CD4-positive, alpha-beta T cell (primary cell): ENCODE measurements at places on chromosomes 6 and 20. TPM values are rescaled to one million over a fixed set of nuclear protein-coding genes. Genes with fewer than 3 reads are reported as not detected.
A peak's percentile ranks its signal among the peaks of the same experiment; 100 is the strongest.

GRCh38 chr20:33415948-33416347 lies 14.6 kb upstream of the CDK5RAP1 start:
- DNase-seq: no peak

DNA sequence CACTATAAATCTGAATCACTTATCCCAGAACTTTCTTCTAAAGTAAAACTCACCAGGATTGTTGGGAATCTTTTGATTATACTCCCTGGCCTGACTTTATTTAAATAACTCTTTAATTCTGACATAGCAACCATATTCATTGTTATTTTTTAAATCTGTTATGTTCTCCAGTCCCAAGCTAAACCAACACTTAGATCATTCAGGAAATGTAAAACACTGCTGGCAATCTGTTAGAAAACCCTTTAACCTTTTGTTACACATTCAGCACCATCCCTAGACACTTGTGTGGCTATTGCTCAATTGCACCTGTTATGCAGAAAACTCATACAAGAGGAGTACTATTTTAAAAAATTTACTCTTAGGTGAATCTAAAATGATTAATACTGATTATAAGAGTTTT lies 101.8 kb upstream of the NHSL1 start:
- no peak for DNase-seq

- DNase-seq: no peak
Observed at GRCh38 chr20:53444401-53445149, 149.1 kb downstream of the ZNF217 start.

DNA sequence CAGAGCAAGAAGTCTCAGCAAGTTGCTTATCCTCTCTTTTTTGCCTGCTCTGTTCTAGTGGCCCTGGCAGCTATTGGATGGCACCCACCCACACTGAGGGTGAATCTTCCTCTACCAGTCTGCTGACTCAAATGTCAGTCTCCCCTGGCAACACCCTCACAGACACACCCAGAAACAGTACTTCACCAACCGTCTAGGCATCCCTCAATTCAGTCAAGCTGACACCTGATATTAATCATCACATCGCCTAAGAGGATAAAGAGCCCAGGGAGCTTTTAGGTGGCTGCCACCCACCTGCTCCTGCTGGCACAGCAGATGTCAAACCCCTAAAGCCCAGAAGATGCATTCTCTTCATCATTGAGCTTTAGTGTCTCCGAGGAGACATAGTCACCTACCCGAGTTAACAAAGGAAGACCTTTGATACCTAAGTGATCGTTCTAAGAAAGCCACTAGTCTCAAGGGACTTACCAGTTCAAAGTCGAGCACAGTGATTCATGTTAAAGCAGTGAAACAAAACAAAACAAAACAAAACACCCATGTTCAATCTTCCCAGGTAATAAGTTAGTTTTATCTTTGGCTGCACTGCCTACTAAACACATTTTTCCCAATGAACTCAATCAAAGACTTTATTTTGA lies 97.7 kb upstream of the KCNQ5 start:
- no peak for DNase-seq

GRCh38 chr6:170085475-170086401 lies 205.1 kb downstream of the DLL1 start:
- DNase-seq: peak; percentile 30

- DNase-seq: no peak
Observed at GRCh38 chr20:44450903-44451450, 24.7 kb upstream of the TTPAL start.

- DNase-seq: no peak
Observed at GRCh38 chr20:60584221-60584620, 626.0 kb downstream of the CDH26 start.

DNA sequence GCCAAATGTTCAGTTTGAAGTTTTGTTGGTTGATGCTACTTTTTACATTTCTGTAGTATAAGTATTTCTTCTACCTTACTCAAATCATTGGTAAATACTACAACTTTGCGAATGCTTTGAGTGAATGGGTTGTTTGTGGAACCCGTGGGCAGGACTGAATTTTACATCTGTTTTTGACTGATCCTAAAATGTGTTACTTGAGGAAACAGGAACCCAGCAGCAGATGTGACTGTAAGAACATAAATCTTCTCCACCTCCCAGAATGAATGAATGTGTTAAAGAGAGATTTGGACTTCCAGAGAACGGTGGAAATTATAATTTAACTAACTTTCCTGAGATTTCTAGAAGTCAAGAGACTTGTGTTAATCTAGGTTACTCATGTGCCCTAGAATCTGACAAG lies 728.5 kb upstream of the MARCKS start:
- DNase-seq: no peak

DNA sequence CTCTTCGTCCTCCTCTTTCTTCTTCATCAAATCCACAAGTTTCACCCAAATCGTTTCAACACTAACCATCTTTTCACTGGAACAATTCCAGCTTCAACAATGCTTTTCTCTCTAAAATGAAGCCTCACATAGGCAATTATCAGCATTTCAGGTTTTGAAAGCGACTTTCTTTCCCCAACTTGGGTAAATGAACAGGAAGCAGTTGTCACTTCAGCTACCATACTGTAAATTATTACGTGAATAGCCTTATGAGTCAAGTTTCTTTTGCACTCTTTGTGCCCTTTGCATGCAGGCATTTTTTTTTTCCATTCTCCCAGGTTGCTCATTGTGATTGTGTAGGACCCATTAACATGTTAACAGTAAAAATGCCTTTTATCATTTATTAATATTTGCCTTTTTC lies 121.7 kb upstream of the BTBD3 start:
- DNase-seq: no peak

DNA sequence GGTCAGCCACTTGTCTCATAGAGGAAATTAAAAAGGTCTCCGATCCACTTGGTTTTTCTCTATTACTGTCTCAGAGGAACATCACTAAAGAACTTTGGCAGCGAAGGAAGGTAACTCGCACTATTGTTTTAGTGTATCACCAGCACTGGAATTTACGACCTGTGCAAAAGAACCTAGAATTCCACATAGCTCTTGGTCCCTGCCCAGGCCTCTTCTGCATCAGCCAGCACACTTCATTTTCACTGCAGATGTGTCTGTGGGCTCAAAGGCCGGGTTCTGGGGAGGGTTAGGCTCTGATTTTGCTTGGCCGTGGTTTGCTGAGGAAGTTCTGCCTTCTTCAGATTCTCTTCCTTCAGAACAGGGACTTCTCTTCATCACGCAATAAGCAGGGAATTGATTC lies 102.8 kb upstream of the TMEM181 start:
- DNase-seq: no peak

- DNase-seq: no peak
Observed at GRCh38 chr6:161828355-161828754, 554.5 kb upstream of the AGPAT4 start.

DNA sequence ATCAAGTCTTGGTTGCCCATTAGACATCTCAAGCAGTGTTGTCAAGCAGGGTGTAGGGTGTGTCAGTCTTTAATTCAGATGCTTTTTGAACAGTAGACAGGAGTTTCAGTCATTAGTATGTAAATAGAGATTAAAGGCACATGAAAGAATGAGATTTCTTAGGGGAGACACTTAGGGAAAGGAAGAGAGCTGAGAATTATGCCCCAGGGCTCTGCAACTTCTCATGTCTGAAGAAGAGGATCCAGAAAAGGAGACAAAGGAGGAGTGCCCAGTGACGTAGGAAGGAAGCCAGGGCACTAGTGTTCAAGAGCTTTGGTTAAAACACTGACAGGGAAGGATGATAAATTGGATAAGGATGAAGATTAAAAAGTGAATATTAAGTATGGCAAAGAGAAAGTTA lies 569.7 kb downstream of the NKAIN2 start:
- DNase-seq: no peak

GRCh38 chr6:35448191-35448590 lies 3.9 kb upstream of the FANCE start:
- no peak for DNase-seq

- DNase-seq: no peak
Observed at GRCh38 chr6:169865346-169866139, 114.1 kb downstream of the ERMARD start.

DNA sequence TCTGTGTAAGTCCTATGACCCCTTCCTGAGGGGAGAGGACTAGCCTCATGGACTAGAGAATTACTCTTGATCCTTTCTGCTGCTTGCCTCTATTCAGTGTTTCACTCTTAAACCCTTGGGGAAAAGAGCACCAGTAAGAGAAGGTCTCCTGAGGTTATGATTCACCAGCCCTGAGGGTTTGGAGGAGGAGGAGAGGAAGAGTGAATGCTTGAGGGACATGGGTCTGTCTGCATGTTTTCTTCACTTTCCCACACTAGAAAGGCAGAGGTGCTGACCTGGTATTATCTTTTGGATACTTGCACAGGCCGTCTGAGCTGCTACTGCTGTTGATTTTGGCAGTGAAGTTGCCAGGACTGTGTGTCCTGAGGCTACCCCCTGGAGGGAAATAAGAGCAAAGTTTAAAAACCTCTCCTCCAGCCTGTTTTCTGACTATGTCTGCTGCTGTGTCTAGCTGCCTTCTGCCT lies 78.3 kb downstream of the CD109 start:
- DNase-seq: no peak

GRCh38 chr20:47546184-47547033 lies 44.7 kb downstream of the NCOA3 start:
- no peak for DNase-seq

DNA sequence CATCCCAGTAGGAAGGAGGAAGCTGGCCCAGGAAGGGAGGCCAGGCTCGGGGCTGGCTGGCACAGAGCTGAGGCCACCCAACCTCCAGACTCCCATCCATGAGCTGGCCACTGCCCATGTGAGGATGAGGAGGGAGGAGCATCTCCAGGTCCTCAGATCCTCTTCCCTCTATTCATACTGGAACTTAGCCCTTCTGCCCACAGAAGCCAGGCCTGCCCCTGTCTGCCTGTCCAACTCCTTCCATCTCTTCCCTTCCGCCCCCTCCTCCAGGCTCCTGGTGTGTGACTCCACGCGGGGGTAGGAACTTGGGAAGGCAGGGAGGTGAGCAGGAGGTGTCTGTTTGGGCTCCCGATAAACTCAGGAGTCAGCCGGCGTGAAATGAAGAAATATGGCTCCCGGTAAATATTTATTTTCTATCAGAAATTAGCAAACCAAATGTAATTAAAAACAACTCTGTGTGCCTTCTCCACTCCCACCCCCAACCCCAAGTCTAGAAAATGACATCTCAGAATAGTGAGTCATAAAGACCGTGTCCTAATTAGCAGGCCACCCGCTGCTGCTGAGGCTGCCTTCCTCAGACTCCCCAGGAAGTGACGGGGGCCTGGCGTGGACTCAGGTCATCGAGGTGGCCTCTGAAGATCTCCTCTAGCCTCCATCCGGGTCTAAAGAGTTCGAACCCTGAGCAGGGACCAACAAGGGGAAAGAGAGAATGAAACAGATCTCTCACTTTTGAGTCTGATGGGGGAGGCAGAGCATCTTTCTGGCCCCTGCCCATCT lies 81.9 kb downstream of the MDGA1 start:
- DNase-seq: no peak

- peak; percentile 4 for DNase-seq
Observed at GRCh38 chr20:53547664-53548239, 45.9 kb downstream of the ZNF217 start.

DNA sequence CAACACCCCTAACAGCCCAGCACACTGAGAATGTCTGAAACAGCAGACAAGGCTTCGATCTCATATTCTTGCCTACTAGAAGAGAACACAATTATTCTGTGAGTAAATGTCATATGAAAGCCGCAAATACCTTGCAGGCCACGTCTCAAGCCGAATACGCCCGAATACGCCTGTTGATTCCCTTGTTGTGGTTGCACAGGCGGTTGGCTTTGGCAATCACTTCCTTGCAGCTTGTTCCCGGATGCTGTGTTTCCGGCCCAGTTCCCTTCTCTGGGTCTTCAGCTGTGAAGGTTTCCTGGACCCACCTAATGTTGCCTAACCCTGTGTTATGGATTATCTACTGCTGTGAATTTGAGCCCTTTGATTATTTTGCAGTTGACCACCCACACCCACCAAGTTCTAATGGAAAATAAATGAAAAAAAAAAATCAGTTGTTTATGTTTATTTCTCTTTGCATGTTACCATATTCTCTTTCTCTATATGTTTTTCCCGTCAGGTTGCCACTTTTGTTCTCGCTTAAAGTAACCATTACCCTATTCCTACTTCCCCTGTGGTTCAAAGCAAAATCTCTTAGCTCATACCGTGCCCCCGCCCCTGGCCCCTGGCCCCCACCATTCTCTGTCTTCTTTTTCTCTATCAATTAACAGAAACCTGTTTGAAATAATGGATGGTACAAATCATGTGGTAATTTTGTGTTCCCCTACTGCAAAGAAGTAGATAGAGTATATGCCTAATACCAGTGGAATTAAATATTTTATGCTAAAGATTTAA lies 172.4 kb downstream of the ADGB start:
- DNase-seq: peak; percentile 14

ECHDC1 gene
- 7.4 TPM for total RNA-seq

OR12D3 gene
- not detected for total RNA-seq

NKX2-2 gene
- not detected for total RNA-seq

SLCO4A1 gene
- 2.5 TPM for total RNA-seq

OPRL1 gene
- 1.2 TPM for total RNA-seq

EPPIN gene
- total RNA-seq: not detected

MCHR2 gene
- not detected for total RNA-seq

PGC gene
- total RNA-seq: not detected

TCF21 gene
- total RNA-seq: not detected
